ENCODE measurements at places on chromosomes 3 and 15.

DNA sequence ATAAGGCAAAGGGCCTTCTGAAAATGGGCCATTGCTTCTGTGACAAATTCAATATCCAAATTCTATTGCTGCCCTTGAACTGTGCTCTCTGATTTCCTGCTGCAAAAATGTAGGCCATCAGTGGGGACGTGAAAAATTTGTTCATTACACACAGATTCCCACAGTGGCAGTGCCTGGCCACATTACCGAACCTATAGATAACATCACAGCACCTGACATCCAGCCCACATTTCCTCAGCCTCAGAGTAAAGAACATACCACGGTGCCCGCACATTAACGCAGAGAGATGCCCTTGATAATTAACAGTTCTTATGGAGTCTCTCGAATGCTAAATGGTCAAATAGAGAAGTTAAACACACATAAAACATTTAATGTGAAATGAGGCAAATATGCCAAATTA lies 931.6 kb upstream of the CFAP20DC start:
- no peak for DNase-seq

- peak; percentile 11 for DNase-seq
These were observed 6.6 kb upstream of the RAB11A start for GRCh38 chr15:65862682-65863081.

DNA sequence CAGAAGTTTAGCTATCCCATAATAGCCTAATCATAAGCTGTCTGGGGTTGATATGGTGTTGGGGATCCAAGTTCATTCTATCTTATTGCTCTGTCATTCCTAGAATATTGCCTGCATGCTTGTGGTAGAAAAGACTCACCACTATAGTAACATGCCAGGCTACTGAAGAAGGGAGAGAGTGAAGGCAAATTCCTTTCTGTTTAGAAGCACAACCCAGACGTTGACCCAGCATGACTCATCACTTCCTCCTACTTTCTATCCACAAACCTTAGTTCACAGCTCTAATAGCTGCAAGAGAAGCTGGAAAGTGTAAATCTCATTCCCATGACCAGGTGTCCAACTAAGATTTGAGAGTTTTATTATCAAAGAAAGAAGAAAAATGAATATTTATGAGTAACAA lies 57.8 kb upstream of the NMD3 start:
- no peak for DNase-seq

- no peak for DNase-seq
These were observed 1.1 kb downstream of the MTFMT start for GRCh38 chr15:65028338-65028737.

DNA sequence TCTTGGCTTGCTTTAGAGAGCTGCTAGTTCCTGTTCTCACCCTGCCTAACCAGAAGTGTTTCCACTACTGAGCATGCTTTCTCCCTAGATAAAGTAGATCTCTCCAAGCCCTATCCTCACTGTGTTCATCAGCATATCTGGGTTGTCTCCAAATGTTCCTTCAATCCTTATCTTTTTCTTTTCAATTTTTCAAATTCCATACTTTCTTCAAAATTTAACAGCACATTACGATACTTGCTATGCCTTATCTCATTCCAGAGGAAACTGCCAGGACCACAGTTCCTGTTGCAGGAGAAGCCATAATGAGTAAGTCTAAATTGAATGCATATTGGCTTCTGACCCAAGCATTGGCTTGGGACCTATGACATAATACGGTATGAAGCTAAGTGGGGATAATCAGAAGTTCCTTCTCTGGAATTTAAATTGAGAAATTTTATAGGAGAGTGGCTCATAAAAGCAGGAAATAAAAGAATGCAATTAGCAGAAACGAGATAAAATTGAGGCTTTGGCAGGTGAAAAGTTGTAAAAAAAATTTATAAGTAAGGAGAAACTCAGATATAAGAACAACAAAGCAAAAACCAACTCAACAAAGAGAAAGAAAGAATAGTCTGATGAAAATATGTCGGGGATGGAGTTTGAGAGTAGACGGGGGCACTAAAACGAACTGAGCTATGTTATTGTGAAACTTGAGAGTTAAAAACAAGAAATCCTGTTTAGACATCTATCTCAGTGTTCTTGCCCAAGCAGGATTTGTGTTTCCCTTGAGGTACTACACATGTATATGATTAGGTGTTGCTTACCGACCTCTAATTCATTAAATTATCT lies 631.7 kb upstream of the CCDC54 start:
- DNase-seq: no peak

DNA sequence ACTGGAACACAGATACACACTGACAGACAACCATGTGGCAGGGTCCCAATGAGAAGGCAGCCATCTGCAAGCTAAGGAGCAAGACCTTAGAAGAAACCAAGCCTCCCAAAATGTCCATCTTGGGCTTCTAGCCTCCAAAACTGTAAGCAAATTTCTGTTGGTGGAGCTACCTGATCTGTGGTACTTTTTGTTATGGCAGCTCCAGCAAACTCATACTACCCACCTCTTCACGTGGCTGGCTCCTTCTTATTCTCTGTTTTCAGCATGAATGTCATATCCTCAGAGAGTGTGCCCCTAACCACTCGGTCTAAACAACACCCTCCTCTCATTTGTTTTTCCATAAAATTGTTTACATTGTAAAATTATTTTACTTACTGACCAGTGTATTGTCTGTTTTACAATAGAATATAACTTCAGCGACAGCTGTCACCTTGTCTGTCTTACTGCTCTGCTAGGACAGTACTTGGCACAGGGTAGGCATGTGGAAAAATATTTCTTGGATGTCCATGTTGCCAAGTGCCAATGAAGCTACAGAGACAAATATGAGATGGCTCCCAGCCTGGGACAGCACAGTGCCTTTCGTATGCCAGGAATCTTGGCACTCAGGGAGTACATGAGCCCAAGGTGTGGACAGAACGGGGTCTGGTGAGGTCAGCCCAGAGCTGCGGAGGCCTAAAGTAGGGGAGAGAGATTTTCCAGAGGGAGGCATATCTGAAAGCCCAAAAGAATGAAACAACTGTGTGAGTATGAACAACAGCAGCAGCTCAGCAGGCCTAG lies 17.4 kb upstream of the SLC25A36 start:
- no peak for DNase-seq

GRCh38 chr3:129663045-129663446 lies 56.6 kb upstream of the PLXND1 start:
- no peak for DNase-seq

DNA sequence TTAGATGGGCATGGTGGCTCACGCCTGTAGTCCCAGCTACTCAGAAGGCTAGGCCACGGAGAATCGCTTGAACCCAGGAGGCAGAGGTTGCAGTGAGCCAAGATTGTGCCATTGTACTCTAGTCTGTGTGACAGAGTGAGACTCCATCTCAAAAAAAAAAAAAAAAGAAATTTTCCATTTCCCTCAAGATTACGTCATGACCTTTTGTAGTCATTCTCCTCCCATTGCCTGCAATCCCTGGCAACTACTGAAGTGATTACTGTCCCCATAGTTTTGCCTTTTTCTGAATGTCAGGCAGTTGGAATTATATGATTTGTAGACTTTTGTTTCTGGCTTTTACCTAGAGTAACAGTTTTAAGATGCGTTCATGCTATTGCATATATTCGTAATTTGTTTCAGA lies 28.0 kb downstream of the WDR76 start:
- DNase-seq: no peak

DNA sequence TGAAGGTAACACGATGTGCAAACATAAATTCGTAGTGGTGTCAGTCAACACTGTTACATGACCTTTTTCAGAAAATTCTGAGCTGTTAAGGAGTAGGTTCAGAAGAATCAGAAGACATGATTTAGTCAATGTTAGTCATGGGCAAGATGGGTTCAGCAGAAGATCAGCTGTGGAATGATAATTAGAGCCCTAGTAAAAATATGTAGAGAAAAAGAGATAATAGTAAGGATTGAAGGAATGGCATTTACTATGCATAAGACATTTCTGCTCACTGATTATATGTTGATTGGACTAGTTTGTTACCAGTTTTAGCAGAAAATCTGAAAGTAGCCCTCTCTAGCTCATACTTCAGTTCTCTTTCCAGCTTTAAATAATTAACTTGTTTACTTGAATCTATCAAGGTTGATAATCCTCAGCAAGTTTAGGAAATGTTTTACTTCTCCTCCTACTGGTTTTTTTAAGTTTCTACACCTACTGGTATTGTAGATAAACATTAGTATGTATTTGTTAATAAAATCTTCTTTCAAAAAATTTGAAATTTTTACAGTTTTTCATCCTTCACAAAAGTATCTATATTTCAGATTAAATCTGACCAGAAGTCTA lies 98.6 kb downstream of the ALCAM start:
- no peak for DNase-seq

DNA sequence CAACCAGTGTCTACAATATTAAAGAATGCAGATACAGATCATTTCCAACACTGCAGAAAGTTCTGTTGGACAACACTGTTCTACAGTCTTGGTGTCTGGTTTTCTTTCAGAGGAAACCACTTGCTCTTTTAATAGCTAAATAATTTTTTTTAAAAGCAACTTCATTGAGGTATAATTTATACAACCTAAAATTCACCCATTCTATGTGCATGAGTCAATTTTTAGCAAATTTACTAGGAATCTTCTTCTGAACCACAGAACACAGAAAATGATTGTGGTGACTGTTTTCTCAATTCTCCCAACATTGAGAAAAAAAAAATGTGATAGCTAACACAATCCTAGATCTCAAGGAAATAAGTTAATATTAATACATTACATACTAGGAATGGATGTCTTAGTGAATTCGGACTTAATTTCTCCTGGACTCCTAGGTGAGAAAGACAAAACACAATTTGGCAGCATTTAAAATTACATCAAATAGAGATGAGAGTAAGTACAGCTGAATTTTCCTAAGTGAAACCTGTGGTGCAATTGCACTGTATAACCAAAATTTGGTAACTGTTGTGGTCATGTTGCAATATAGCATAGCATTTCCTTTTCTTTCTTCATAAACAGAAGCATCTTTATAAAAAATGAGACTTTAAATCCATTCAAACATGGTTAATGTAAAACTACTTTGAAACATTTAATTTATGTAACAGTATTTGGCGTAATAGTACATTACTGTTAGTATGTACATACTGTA lies 15.3 kb upstream of the PLCL2 start:
- DNase-seq: no peak

DNA sequence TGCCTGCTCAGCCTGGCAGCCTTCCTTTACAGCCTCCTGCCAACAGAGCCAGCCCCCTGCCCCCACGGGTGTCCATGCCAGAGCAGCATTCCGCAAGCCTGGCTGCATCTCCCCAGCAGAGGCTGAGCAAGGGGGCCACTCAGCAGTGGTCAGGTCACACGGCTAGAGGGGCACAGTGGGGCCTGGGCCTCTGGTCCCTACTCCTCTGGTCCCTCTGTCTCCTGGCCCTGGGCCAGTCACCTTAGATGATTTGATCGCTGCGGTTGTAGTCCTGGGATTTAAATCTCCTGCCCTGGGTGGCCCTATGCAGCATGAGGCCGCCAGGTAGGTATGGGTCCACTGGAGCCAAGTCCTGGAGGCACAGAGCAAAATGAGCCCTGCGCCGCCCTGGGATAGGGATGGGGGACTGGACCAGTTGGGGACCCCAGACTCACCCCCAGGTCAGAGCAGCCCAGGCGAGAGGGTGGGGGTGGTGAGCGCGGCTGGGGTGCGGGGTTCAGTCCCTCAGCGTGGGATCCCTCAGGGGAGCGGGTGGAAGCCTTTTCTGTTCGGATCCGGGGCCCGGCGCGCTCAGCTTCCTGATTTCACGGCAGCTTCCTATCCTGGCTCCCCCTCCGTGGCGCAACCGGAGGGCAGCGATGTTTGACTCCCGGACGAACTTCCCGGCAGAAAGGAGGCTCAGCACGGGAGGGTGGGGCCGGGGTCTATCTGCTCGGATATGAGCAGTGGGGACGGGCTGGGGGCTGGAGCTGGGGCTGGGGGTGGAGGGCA lies at the start of gene ZBTB47:
ZBTB47 (plus strand) TSS at position 138 of the 771 bp plus-strand sequence. CDS start 4,659 bp downstream, outside the sequence.
- no peak for DNase-seq

- DNase-seq: no peak
These were observed 39.6 kb downstream of the RASGRF1 start for GRCh38 chr15:79051029-79051428.

- DNase-seq: no peak
These were observed 11.3 kb downstream of the MITF start for GRCh38 chr3:69750549-69750948.

GRCh38 chr15:68224546-68225250 lies 4.8 kb downstream of the CLN6 start:
- DNase-seq: no peak

- no peak for DNase-seq
These were observed 71.9 kb upstream of the MBNL1 start for GRCh38 chr3:152196782-152197181.

- no peak for DNase-seq
These were observed 242.2 kb downstream of the ABHD5 start for GRCh38 chr3:43932921-43933320.

DNA sequence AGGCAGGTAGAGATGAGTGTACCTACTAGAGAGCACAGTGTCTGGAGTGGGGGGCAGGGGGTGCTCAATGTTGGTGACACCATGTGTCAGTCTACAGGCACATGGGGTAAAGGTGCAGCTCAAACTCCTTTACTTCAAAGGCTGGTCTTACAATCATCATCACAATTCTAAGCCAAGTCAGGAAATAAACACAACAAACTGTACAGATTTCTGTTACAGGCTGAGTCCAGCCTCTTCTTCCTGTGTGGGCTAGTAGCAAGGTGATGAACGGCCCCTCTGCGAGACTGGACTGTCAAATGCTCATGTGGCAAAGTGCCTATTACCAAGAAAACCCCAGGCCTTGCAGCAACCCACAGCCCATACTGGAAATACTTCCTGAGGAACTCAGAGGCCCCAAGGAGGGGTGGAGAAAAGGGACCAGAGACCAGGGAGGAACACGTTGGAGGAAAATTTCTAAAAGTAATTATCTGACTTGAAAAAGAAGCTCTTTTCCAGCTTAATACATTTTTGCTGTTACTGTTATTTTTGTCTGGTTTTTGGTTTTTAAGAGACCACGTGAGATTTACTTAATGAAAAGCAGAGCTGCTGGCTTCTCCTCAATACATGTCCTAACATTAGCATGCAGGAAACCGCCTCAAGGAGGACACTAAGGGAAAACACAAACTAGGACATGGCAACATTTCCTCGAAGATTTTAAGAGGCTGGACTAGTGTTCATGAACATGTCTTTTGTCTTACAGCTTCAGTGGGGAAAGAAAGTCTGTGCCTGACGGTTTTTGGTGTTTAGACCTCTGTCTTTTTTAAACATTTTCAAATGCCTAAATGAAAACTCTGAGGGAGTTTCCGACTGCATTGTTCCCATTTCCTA lies 29.5 kb downstream of the TBC1D2B start:
- DNase-seq: no peak

DNA sequence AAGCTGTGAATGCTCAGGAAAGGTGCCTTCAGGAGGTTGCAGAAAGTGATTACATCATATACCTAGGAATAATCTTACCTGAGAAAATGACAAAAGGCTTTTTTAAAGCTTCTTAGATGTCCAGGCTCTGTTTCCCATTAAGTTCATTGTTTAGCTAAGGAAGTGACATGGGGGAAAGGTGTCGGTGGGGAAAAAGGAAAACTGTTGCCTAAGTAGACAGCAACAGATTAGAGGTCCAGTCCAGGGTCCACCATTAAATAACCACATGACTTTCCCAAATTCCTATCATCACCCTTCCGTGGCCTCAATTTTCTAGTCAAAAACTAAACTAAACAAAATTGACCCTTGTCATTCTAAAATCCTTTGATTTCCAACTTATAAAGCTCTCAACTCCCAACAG lies 4.3 kb downstream of the WWTR1 start:
- no peak for DNase-seq

GRCh38 chr3:171072432-171072831 lies 45.9 kb upstream of the SLC2A2 start:
- DNase-seq: no peak
